ENCODE measurements at places on chromosomes 6 and 20.

DNA sequence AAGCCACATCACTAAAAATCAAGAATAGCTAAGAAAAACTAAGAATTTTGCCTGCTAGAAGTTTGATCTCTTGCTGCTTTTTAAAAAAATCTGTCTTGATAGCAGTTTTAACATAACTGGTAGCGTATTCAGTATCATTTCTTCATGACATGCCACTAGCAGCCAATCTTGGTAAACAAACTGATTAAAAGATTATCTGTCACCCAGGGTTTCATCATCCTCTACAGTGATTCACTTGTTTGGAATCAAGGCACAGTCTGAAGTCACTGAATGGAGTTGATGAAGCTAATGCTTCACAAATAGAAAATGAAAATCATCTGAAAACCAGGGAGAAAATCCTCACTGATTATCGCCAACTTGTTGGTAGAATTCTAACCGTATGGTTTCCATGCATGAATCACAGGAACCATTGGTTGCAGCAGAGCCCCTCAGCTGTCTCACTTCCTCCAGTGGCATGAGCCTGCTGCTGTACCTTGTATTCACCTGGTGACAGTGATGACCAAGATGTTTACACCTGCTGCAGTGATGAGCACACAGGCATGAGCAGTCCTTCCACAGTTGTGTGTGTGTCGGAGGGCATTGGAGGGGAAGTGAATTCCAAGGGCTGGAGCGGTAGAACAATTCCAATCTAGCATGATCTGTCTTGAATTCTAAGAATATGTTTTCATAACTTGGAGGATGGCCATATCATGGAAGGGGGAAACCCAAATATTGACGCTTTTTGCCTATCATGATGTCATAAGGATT lies 275.0 kb downstream of the KHDC1L start:
- no peak for DNase-seq

GRCh38 chr6:43096451-43097097 lies 20.5 kb downstream of the PTK7 start:
- DNase-seq: no peak

- no peak for DNase-seq
Measured at GRCh38 chr20:29408034-29408695, 1849.3 kb upstream of the DEFB115 start.

DNA sequence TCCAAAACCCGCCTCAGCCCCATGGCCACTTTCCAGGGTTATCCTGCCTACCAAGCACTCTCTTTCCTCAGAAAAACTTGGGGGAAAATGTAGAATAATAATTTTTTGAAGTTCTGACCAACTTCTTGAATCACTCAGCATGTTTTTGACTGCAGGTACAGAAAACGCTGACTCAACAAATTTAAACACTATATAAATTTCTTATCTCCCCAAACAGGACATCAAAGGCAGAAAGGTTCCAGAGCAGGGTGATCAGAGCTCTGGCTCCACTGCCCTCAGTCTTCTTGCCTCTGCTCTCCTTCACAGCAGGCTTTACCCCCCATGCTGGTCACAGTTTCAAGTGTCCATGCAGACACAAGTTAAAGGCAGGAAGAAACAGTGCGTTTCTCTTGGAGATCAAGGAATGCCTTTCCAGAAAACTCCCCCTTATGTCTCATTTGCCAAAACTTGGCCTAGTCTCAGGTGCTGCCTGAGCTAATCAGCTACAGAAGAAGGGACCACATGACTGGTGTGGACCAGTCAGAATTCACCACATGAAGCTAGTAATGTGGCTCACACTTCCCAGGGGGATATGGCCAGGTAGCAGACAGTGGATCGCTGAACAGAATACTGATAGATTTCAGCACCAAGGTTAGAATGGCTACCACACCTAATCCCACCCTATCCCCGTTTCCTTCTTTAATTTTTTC lies 24.4 kb upstream of the SLC17A3 start:
- DNase-seq: no peak

- no peak for DNase-seq
Measured at GRCh38 chr20:17794400-17794799, 94.6 kb downstream of the BANF2 start.

DNA sequence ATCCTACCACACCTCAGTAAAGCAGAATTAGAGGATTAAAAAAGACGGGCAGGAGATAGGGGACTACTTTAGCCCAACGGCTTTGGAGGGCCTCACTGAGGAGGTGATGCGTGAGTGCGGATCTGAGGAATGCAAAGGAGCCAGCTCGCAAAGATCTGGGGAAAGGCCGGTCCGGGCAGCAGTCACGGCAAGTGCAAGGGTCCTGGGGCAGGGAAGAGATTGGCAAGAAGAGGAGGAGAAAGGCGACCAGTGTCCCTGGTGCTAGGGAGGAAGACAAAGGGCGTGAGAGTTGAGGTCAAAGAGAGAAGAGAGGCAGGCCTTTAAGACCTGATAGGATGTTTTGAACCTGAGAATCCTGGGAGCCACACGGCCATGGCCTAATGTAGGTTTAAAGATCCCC lies 86.8 kb downstream of the KCNB1 start:
- no peak for DNase-seq

DNA sequence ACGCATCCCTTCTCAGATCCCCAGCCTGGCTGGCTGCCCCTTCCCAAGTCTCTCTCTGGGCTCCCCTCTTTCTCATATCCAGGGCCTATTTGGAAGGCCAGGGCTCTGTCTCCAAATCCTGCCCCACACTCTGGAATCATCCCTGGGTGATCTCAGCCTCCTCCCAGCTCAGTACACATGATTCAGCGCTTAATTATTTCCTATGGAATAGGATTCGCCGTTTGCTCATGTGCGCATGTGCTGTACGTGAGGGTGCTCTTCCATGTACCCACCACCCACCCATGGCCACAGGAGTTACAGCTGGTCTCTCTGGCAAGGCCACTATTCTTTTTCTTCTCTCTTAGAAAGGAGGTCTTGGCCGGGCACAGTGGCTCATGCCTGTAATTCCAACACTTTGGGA lies 81.7 kb upstream of the FOXP4 start:
- no peak for DNase-seq

DNA sequence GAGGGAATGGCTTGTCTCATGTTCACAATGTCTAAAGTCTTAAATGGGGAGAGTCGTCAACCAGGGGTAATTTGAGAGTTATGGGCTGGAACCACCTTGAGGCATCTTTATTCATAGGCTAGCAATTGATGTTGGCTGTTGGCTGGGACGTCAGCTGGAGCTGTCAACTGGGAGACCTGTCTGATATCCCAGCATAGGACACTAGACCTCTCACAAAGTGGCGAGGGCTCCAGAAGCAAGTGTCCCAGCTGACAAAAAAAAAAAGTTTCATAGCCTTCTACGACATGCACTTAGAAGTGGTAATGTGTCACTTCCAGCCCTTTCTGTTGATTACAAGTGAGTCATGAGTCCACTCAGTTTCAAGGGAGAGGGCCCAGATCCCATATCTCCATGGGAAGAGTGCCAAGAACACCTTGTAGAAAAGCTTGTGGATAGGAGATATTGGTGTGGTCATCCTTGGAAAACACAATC lies 278.0 kb downstream of the ESR1 start:
- DNase-seq: no peak

GRCh38 chr6:125868252-125868651 lies 77.5 kb downstream of the NCOA7 start:
- no peak for DNase-seq

GRCh38 chr6:167984876-167985604 lies 12.4 kb upstream of the KIF25 start:
- DNase-seq: no peak

GRCh38 chr6:163260111-163260895 lies 154.2 kb upstream of the QKI start:
- no peak for DNase-seq

GRCh38 chr6:145068577-145068976 lies 666.7 kb downstream of the EPM2A start:
- no peak for DNase-seq

GRCh38 chr6:27188061-27188884 lies 59.2 kb upstream of the PRSS16 start:
- DNase-seq: peak; percentile 63

DNA sequence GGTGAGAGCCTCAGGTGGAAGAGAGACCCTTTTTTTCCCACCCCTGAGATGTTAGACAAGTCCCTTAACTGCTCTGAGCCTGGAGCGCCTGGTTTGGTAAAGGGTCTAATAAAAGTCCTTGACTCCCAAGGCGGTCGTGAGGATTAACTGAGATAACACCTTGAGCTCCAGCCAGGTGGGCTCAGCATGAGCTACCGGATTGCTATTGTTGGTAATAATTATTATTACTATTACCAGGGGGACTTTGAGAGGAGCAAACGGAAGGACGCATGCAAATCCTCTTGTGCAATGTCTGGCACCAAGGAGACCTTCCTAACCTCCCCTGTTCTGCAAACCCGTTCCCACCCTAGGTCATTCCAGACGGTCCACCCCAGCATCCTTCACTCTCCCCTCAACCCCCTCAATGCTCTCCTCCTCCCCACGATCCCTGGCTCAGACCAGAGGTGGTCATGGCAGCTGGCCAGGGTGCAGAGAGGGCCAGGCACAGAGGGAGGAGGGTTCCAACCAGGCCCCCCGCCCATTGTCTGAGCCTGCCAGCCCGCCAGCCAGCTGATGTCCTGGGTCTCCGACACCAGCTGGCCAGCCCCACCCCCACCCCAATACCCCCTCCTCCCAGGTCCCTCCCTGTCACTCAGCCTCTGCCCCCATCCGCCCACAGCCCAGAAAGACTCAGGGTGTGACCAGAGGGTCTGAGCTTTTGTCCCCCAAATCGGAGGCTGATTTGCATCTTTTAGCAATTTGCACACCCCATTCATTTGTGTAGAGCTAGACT lies 14.3 kb upstream of the CBFA2T2 start:
- DNase-seq: peak; percentile 82

DNA sequence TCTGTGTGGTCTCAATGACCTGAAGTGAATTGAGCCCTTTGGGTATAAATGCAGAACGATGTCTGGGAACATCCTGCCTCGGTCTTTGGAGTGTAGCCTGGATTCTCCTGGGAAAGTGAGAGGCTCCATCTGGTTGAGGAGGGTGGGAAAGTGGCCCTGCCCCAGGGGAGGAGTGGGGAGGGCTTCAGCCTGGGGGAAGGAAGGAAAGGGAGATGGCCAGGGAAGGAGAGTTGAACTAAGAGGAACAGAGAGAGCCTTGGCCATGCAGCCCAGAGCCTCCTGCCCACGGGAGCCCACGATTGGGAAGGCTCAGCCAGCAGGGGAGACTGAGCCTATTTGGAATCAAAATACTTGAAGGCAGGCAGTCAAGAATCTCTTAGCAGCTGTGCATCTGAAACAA lies 2.3 kb upstream of the EPB41L1 start:
- DNase-seq: no peak

DNA sequence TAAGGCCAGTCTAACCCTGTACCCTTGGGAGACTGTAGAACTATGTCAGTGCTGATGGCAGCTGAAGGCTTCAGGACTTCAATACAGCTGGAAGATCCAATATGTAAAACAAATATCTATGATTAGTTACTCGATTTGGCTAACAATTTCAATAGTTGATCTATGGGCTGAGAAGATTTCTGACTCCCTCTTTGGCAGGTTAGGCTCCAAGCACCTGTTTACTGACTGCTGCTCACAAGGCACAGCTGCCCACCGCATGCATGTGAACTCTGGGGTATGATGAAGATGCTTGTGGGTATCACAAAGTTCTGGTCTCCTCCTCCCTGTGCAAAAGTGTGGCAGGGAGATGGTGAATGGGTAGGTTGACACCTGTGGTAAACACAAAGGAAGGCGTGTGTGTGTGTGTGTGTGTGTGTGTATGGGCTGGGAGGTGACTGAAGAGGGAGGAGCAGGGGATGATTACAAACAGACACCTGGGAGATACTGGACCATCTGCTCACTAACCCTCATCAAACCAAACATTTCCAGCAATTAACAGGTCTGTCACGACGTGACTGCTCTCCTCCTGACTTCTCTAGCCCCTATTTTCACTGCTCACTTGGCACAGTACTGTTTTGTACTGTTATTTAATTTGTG lies 18.1 kb downstream of the ELMO2 start:
- DNase-seq: no peak

DNA sequence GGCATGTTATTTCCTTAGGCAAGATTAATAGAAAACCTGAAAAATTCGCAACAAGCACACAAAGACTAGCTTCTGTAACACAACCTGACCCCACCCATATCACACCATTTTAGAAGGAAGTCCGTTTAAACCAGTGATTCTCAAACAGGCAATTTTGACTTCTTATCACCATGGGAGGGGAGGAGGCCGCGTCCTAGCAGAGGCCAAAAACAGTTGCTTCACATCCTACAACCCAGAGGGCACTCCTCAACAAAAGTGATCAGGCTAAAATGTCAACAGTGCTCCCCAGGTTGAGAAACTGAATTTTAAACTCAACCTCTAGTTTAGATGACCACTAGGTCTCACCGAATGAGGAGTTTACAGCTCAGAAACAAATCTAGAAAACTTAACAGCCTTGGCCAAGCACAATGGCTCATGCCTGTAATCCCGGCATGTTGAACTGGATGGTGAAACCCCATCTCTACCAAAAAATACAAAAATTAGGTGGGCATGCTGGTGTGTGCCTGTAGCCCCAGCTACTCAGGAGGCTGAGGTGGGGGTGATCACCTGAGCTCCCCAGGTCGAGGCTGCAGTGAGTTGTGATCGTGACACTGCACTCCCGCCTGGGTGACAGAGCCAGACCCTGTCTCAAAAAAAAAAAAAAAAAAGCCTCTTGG lies 3.4 kb downstream of the SNX5 start:
- no peak for DNase-seq

- DNase-seq: no peak
Measured at GRCh38 chr6:38079537-38079936, 260.0 kb downstream of the ZFAND3 start.

- DNase-seq: no peak
Measured at GRCh38 chr6:105797286-105797979, 288.7 kb upstream of the PRDM1 start.

DNA sequence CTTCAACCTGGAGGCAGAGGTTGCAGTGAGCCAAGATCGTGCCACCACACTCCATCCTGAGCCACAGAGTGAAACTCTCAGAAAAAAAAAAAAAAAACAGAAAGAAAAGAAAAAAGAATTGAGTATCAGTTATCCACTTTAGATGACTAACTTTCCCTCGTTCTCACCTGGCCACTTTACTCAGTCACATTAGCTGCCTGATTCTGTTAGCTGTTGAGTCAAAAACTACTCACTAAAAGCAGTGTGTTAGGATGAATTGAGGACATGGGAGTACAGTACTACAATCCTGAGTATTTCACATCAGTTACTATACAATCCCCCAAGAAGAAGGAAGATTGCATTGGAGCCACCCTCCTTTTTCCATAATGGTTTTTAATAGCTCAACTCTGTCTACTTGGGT lies 114.6 kb downstream of the ADAT2 start:
- no peak for DNase-seq

DNA sequence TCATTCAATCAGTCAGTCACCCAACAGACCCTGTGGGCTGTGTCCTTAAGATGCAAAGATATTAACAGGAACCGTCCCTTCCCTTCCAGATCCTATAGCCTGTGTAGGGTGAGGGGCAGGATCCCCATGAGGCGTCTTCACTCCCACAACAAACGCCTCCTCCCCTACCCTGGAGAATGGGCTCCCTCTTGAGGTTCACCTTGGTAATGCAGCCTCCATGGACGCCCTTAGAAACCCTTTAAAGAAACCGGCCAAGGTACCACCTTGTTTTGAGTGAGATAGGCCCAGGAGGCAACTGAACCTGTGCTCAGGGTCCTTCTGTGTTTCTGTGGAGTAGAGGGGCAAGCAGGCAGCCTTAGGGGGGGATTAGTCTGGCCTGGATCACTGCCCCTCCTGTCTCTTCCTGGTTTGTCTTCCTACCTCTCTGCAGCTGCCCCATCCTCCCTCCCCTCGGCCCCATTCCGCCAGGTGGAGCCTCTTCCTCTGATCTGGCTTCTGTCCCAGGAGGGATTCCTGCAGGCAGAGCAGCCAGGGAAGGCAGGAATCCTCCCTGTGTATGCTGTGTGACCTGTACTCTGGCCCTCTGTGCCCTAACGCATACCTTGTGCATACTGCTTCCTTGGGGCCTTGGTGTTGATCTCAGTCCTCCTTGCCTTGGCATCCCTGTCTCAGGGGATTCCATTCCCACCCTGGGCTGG lies 6.6 kb upstream of the GUCA1A start:
- DNase-seq: peak; percentile 78

All from NCI-H345 (cell line).